ENCODE measurements at places on chromosomes 3 and 15.

DNA sequence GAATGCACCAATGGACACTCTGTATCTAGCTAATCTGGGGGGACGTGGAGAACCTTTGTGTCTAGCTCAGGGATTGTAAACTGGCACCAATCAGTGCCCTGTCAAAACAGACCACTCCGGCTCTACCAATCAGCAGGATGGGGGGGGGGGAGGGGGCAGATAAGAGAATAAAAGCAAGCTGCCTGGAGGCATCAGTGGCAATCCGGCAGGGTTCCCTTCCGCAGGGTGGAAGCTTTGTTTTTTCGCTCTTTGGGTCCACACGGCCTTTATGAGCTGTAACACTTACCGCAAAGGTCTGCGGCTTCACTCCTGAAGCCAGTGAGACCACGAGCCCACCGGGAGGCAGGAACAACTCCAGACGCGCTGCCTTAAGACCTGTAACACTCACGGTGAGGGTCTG lies 827.1 kb downstream of the PLOD2 start:
- DNase-seq, result no peak

GRCh38 chr3:40669176-40669575 lies 144.4 kb downstream of the ZNF621 start:
- DNase-seq, result no peak

DNA sequence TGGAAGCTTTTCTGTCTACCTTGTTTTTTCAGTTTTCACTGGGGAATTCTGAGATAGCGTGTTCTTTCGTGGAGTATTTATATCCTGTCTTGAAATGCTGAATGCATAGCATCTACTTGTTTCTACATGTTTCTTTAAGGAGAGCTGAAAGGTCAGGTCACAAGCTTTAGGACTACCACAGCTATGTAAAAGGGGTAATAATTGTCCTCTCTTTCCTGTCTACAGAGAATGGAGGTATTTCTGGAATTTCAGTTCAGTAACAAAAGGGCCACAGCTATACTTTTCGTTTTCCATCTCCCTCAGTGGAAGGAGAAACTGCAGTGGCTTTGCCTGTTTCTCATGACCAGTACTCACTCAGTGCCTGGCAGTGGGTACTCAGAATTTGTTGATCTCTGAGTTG lies 4.7 kb downstream of the INAFM2 start:
- DNase-seq, result no peak

- no peak for DNase-seq
Measured at GRCh38 chr3:1969281-1969680, 129.4 kb upstream of the CNTN4 start.

DNA sequence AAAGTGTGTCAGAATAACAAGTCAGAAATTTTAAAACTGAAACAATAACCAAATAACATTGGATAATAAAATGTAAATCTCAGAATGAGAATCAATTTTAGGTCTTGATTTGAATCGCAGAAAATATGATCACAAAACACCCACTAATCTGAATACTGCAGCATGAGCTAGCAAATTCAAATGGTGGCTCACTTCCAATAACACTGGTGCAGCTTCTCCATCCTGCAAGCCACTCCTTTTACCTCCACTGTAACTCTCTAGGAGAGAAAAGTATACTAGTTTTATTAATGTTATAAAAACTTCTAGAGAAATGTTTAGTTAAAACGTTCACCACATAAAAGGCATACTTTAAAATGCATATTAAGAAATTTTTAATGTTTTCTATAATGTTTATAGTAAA lies 30.4 kb downstream of the UBE3A start:
- DNase-seq, result no peak

DNA sequence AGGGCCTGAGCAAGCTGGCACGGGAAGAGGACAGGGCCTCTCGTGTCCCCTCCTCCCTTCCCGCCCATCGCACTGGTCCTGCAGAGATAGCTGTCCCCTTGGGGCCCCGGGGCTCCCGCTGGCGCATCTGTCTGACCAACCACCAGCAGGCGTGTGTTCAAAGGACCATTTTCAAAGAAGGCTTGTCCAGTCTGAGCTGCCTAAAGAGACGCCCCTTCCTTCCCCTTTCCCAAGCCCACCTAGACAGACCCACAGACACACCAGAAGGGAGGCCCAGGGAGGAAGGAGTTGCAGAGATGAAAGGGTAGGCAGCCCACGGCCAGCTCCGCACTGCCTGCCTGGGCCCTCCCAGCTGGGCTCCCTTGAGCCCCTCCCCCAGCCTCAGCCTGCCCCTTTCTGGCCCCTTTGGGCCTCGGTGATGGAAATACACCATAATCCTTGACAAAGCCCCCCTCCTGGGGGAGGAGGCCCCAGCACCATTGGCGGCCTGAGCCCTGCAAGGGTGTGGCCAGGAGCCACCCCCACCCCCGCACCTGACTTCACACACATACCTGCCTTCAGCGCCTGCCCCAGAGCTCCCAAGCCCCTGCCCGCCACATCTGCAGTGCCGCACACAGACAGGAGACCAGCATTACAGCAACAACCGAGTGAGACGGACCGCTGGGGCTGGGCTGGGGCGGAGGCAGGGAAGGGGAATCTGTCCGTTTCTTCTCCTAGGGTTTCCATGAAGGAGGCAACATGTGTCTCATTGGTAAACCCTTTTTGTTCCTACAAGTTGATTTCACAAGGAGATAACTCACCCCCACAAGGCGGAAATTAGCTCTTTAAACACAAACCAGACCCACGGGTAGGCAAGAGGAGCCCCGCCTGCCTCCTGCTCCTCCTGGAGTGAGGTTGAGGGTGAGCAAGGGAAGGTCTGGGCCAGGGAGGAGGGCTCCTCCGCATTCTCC lies at the start of gene STRA6:
STRA6 (minus strand) TSS at position 336 of the 950 bp plus-strand sequence. CDS start 520 bp downstream, outside the sequence.
- DNase-seq, result no peak

DNA sequence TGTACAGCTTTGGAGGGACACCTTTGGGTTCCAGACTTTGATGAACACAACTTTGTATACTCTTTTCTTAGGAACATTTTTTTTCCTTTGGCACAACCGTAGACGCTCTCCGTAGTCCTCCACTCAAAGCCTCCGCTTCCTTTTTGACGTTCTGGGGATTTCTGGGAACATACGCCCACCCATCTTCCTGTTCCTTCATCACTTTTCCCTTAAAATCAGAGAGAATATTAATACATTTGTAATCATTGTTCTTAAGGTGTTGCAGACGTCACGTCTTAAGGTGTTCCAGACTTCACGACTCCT lies 405 bp upstream of the SPG21 start:
- DNase-seq, result no peak

DNA sequence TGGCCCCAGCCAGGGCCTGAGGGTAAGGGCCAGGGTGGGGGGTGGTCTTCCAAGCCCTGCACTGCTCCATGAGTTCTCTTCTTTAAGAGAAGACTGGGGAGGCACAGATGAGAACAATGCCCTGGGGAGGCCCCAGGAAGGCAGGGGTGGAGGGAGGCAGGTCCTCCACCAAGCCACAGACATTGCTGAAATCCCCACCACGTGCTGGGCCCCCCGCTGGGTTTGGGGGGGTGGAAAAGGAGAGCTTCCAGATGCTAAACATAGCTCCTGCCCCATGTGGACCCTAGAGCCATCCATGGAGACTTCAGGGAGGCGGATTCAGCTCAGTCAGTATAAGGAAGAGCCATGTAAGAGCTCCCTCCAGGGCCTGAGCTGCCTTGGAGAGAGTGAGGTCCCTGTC lies 157.8 kb upstream of the LINGO1 start:
- no peak for DNase-seq

GRCh38 chr3:123380261-123380660 lies 68.6 kb downstream of the ADCY5 start:
- DNase-seq, result no peak

DNA sequence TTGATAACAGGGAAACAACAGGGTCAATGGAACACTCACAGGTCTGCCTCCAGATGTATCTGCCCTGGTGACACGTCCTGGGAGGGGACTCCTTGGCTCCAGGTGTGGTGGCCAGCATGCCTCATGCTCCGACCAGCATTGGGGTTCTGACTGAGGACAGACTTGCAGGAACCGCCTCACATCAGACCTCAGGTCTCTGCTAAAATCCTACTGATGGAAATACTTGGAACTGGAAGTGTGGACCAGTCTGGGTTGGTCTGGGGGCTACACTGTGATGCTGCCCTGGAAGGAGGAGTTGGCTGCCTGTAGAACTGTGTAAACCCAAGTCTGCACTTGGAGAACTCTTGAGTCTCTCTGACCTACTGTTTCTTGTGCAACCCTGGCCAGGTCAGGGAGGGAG lies 17.1 kb upstream of the KY start:
- no peak for DNase-seq

- no peak for DNase-seq
Measured at GRCh38 chr15:78049691-78050440, 27.6 kb downstream of the TBC1D2B start.

- DNase-seq, result peak; percentile 43
Measured at GRCh38 chr3:177211503-177212277, 14.4 kb upstream of the TBL1XR1 start.

GRCh38 chr3:45906681-45907407 lies 20.5 kb downstream of the CCR9 start:
- DNase-seq, result no peak

GRCh38 chr15:101505610-101506337 lies 16.3 kb upstream of the PCSK6 start:
- DNase-seq, result peak; percentile 12

GRCh38 chr3:39911465-39912309 lies 102.3 kb downstream of the MYRIP start:
- no peak for DNase-seq

Data from ascending aorta (tissue), 2 donors.